ENCODE measurements at places on chromosomes 2 and 18.

DNA sequence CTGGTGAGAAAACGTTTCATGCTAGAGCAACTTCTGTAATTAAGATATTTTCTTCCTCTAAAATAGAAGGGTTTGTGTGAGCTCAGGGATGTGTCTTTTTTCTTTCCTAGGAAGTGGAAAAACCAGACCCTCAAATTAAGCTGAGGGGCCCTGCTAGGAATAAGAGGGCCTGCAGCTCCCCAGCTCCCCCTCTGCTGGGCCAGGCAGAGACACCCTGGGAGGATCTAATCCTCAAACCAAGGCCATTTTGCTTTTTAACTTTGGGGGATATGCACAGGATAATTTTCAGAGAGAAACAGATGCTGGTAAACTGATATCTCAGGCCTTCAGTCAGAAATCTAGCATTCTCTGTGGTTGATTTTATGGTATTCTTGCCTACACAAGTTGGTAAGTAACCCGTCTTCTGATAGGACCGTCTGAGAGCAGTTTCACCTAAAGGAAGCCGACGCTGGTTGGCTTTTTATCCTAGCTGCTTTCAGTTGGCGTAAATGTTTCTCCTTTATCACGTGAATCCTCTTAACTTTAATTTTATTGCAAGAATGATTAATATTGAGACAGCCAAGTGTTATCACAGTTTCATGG is 34.8 kb downstream of the SNTG2 start:
- no peak for DNase-seq

GRCh38 chr2:90077948-90078347 is 1386.5 kb downstream of the RPIA start:
- no peak for DNase-seq

DNA sequence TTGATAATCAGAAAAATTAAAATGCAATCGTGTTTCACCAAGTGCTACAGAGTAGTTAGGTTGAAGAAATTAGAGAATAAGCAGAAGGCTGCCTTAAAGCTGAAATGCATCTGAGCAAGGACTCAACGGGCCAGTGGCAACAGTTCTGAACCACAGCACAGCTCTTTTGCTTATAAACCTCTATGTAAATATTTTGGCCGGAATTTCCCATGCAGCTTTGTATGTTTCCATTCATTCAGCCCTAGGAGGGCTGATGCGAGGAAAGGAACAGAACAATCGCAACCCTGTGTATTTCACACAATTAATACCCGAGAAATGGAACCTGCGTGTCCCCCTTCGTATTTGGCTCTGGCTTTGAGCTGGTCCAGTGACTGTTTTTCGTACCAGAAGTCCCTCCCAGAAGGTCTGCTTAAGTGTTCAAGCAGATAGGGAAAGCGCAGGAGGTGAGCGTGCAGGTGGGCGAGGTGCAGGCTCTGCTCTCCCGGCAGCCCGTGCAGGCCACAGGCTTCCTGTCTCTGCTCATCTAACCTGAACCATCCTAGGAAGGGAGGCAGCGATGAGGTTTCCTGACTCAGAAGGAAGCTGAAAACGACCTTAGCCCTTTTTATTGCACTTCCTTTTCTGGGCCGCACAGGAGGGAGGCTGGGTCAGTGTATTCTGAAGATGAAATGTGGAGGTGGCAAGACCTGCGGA is 67.3 kb downstream of the ASB1 start:
- peak; percentile 11 for DNase-seq

GRCh38 chr2:211829725-211830124 is 708.9 kb downstream of the ERBB4 start:
- no peak for DNase-seq

DNA sequence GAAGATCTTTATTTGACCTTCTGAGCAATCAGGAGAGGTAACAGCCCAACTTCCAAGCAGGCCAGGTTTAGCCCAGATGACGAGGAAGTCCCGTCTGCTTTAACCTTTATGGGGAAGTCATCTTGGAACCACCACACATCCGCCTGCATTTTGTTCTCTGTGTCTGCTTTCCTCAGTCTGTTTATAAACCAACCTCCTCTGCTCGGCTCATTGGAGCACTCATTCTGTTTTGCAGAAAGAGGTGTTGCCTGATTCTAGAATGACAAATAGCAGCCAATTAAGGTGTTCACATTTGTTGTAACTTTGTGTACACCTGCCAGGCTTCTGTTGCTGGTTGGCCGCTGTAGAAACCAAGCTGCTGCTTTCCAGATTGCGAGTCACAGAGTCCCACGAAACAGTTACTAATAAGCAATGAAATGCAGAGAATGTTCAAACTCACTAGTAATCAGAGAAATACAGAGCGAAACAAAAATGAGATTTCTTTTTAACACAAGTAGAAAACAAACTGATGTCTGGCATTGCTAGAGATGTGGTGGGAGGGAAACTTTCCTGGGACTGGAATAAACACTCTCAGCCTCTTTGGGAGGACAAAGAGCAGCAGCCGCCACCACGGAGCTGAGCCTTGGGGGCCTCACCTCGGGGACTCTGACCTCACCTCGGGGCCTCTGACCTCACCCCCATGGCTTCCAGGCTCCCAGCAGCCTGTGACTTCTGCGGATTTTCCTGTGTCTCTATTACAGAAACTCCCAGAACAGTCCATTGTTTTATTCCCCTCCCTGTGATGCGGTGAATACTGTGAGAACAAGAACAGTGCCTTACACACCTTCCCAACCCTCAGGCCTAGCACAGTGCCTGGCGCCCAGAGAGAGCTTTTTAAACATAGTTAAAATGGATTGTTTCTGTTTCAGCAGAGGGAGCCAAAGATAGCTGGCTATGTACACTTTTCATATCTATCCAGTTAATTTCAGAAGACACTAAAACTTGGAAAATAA is 64.0 kb downstream of the MBP start:
- DNase-seq, result no peak

- no peak for DNase-seq
These were observed 53.1 kb upstream of the NPAS2 start for GRCh38 chr2:100766806-100767205.

DNA sequence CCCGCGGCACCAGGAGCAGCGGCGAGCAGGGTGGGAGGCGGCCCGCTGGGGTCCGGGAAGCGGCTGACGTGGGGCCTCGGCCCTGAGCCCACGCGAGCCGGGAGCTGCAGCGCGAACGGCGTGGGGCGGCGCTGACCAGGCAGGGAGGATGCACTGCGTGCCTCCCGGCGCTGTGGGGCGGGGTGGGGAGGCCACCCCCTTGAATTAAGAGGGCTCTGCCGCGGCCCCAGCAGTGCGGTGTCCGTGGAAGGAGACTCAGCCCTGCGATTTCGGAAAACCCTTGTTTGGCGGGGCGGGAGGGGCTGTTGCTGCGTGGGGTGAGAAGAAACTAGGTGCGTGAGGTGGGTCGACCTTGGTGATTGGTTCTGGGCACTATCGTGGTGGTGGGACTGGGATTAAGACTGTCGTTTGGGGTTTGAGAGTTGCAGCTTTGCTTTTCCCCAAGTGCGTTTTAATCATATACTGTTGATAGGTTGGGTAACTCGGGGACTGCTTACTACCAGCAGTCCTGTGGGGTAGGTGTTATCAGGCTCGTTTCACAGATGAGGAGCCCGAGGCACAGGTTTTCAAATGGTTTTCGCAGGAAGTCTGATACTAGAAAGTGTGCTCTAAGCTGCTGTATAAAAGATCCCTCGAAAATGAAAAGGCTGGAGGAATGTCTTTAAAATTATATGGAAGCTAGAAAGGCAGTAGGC is 722 bp downstream of the ACSL3 start:
- peak; percentile 18 for DNase-seq

- no peak for DNase-seq
These were observed 83.8 kb downstream of the DOCK10 start for GRCh38 chr2:224958462-224958857.

- DNase-seq, result no peak
These were observed 13.1 kb downstream of the CHST10 start for GRCh38 chr2:100404411-100404810.

DNA sequence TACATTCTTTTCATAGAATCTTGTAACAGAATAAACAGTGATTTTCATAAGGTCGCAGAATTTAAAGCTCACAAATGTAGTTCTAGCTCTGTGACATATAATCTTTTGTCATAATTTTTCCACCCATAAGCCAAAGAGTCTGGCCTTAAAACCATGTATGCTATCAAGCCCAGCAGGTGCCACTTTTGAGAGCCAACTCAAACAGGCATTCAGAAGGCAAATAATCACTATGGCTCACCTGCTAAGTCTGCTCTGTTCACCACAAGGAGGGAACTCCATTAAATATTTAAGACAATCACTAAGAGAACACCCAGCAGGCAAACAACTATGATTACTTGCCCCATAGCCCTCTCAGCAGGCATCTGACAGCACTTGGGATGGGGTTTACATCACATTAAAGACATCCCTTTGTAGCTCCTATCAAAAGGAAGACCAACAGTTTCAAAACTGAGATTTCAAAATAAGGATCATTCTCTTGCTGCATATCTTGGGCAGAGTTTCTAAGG is 241.6 kb downstream of the PDE11A start:
- DNase-seq, result no peak

DNA sequence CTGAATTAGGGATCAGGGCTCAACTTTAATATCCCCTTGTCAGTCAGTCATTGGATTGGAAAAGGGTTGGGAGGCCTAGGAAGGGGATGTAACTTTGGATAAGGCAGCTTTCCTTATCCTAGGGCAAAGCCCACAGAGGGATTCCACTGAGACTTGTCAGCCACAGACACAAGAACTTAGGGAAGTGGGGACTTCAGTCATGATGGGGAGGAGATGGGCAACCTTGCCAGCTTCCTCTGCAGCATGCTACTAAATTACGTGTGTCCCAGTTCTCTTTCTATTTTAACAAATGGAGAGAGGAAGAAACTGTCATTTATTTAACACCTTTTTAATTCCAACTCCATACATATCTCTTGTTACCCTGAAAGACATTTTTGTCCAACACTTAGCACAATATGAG is 237.8 kb downstream of the WDR7 start:
- no peak for DNase-seq

DNA sequence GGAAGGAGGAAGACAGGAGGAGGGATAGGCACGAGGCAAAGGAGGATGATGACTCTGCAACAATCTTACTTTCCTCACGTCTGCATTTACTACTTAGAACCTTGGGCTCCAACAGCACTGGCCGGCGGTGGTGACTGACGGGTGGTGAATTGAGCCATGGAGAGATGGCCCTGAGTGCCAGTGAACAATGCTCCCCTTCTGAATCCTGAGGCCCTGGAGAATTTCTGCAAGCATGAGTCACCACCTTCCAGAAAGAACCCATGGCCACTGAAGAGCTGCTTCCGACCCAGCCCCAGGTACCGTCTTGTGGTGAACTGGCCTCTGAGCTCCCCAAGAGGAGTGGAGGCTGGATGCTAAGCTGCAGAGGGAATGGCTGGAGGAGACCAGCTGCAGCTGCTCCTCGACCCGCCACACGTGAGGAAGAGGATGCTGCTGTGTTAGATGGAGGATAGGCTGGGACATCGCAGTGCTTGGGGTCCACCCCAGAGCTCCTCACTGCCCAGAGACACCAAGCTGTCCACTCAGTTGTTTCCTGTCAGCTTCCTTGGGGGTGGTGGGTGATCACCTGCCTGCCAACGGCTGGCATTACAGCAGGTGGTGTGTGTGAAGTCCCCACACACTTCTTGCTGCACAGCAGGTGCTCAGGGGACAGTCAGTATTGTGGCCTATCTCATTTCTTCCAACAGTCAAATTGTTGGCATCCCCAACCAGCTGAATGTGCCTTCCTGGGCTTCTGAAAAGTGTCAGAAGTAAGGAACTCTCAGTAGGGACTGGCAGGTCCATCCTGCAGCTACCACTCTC is 186.5 kb upstream of the ID2 start:
- DNase-seq, result no peak

DNA sequence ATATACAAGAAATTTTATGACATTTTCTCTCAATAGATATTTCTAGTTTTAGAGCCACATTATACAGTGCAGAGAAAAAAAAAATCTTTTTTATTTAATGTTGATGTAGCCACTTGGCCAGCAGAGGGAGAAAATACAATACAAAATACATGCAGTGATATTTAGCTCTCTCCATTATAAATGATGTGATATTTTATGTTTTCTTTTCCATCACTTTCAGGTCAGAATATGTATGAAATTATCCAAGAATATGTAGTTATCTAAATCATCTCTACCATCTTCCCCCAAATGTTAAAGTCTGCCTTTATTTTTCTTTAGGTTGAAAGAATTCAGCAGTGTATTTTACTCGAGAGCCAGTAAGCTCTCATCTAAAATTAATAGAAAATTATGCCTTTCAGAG is 533.6 kb upstream of the FSHR start:
- no peak for DNase-seq

- DNase-seq, result no peak
These were observed 525.0 kb downstream of the SLC4A3 start for GRCh38 chr2:220152281-220152935.

DNA sequence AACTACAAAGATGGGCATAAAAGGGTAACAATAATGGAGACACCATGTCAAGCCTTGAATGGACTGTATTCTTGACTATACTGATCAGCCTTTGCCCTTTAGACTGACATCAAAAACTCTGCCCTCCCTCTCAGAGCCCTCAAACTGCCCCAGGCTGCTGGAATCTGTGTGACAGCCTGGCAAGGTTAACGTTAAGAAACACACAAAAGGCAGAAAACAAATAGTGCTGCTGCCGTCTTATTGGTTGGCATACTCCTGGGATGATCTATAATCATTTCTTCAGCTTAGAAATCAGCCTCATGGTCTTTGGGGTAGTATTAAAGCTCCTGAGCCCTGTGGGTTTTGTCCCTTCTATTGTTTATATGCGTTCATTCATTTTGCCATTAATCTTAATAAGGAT is 338.0 kb downstream of the DCC start:
- DNase-seq, result no peak

- no peak for DNase-seq
These were observed 81.3 kb downstream of the TFCP2L1 start for GRCh38 chr2:121203591-121204249.

GRCh38 chr2:206915121-206915520 is 24.2 kb upstream of the CPO start:
- peak; percentile 2 for DNase-seq

DNA sequence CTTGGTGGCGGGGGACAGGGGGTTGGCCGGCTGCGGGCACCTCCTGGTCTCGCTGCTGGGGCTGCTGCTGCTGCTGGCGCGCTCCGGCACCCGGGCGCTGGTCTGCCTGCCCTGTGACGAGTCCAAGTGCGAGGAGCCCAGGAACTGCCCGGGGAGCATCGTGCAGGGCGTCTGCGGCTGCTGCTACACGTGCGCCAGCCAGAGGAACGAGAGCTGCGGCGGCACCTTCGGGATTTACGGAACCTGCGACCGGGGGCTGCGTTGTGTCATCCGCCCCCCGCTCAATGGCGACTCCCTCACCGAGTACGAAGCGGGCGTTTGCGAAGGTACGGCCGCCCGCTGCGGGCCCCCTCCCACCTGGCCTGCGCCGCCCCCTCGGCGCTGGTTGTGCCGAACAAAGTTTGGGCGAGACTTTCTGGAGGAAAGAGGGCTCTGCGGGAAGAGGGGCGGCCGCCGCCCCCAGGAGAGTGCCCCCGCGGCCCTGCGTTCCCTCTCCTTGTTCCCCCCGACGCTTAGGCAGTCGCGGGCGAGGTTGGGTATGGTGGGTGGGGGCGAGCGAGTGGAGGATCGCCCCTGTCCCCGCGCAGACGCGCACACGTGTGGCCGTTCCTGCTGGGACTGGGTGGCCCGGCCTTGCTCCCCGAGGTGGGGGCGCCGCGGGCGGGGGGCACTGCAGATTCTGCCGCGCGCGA is 866 bp downstream of the CRIM1 start:
- DNase-seq, result peak; percentile 24
